Inflammatory macrophage treated with lipopolysaccharide for 1 hour (primary cell): ENCODE measurements at places on chromosomes 2 and 18.
A peak's percentile ranks its signal among the peaks of the same experiment; 100 is the strongest.

GRCh38 chr2:58072102-58072501 lies 25.5 kb downstream of the VRK2 start:
- no peak for DNase-seq

DNA sequence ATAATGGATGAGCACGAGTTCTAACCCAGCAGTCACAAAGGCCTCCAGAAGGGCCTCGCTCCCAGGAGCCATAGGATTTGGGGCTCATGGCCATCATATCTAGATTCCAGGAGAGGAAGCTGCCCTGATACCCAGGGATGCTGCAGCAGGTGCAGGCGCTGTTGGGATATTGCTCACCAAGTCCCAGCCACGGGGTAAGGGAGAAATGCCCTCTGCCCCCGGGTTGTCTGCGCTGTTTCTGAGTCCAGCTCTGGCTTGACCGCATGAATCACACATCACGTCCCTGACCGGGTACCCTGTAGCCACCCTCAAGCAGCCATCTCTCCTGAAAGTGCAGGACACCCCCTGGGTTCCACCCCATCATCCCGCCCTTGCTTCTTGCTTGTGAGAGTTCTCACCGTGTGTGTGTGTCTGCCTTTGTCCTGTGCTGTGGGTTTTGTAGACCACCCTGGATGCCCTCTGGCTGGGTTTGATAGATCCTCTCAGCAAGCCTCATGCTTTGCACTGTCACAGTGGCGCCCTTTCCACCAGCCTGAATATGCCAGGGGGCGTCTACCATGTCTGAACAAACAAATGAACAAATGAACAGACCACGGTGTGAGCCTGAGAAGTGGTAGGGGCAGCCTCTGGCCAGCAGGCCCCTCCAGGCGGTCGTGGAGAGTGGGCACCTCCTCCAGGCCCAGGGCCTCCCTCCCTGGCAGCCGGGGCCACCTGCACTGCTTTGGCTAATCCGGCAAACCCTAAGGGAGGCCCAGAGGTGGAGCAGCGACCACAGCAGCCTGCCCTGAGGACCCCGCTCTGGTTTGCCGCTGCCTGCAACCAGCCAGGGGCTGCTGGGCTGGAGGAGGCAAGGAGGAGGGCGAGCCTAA lies 32.1 kb downstream of the ADRA2B start:
- no peak for DNase-seq

DNA sequence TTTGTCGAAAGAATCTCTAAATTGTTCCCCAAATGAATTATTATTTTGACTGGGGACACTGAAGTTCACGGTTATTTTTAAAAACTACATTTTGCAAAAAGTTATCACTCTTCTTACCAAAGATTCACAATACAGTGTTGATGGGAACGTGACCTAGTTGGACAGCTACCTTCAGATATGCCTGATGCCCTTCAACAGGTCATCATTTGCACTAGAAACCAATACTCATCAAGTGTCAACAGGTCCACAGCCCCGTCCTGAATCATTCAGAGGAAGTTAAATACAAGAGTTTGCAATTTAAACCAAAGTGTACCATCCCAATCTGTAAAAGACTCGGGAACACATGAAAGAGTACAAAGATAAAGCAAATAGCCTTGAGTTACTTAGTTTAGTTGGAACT lies 28.3 kb downstream of the BCL2 start:
- no peak for DNase-seq

GRCh38 chr18:13425357-13426091 lies 207.0 kb downstream of the LDLRAD4 start:
- DNase-seq = no peak

DNA sequence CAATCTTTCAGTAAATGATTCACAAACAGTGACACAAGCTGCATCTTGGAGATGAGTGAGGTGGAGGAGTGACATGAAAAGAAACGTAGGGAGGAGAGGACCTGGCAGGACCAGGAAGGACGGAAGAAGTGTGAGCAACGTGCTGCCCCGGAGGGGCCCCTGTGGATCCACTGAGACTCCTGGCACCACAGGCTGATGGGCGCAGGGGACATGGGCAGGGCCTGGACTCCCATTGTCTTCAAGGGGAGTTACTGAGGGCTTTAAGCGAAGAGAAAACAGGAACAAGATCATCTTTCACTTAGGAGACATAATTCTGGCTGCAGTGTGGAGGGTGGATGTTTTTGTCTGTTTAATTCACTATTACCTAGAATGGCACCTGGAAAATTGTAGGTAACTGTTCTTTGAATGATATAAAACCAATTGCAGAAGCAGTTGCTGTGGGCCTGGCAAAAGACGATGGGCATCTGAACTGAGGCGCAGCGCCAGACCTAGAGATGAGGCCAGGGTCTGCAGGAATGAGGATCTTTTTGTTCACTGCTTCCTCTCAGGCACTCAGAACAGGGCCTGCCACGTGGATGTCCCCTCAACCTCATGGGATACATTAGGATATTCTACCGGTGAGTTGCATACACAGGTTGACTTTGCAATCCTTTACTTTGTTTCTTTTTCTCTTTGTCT lies 156.4 kb downstream of the TMEM18 start:
- no peak for DNase-seq

DNA sequence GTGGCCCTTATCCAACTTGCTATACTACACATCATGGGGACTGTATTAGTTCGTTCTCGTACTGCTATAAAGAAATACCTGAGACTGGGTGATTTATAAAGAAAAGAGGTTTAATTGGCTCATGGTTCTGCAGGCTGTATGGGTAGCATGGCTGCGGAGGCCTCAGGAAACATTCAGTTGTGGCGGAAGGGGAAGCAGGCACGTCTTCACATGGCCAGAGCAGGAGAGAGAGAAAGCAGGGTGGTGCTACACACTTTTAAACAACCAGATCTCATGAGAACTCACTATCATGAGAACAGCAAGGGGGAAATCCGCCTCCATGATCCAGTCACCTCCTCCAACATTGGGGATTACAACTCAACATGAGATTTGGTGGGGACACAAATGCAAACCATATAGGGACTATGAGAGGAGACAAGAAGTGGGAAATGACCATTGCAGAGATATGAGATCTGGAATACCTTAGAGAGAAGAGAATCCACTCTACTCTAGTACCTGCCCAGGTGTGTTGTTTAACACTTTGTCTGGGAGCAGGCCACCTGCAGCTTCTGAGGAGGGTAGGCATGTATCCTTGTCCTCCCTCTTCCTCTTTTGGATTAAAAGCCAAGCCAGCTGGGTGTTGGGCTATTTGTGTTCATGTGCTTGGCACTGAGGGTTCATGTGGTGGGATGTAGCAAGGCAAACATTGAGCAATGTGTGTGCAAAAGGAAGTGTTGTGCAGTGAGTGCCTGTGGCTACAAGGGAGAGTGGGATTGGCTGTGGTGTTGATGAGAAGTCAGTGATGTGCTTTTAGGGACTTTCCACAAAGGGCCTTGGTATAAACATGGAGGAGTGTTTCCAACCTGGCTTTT lies 22.8 kb downstream of the TTLL4 start:
- peak; percentile 94 for DNase-seq
